ENCODE measurements at places on chromosomes 1 and 21.
A peak's percentile ranks its signal among the peaks of the same experiment; 100 is the strongest.

DNA sequence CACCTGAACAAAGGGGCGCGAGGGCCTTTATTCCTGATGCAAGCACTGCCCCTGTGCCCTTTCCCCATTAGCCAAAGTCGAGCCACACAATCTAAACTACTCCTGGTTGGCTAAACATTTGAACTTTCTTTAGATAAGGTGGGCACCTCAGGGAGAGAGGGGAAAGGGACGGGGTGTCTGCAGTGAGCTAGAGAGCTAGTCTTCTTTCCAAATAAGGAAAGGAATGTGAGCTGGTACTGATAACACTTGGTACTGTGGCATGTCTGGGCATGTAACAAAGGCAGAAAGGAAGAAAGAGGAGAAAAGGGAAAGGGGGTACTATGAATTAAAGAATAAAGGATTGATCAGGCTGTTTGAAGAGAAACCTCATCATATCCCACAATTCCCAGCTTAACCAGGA, 62.8 kb downstream of the OVGP1 start:
- no peaks in the 10 kb centered on the region for H3K4me1 ChIP-seq
- no peak overlapping the region for H3K4me3 ChIP-seq
- H3K27me3 ChIP-seq: no peaks in the 10 kb centered on the region
- H3K27ac ChIP-seq: no peak overlapping the region

GRCh38 chr1:13751985-13752384, 52.0 kb downstream of the PRDM2 start:
- peak overlapping the region; percentile 97 for H3K27ac ChIP-seq
- no peak for DNase-seq
- H3K36me3 ChIP-seq: no peaks in the 10 kb centered on the region
- H3K4me1 ChIP-seq: peaks cover 72% of the 10 kb centered on the region
- H3K4me3 ChIP-seq: no peak overlapping the region
- no peaks in the 10 kb centered on the region for H3K27me3 ChIP-seq

GRCh38 chr1:168687816-168688215, 41.2 kb downstream of the DPT start:
- H3K4me3 ChIP-seq: no peak overlapping the region
- no peaks in the 10 kb centered on the region for H3K36me3 ChIP-seq

- no peaks in the 10 kb centered on the region for H3K36me3 ChIP-seq
- no peaks in the 10 kb centered on the region for H3K4me1 ChIP-seq
- no peak for DNase-seq
Measured at GRCh38 chr1:14915356-14916054, 238.0 kb upstream of the TMEM51 start.

GRCh38 chr1:119316870-119317416, 51.6 kb upstream of the HAO2 start:
- no peak overlapping the region for H3K4me3 ChIP-seq
- no peaks in the 10 kb centered on the region for H3K4me1 ChIP-seq
- no peak overlapping the region for H3K27ac ChIP-seq
- no peaks in the 10 kb centered on the region for H3K27me3 ChIP-seq
- DNase-seq: no peak

DNA sequence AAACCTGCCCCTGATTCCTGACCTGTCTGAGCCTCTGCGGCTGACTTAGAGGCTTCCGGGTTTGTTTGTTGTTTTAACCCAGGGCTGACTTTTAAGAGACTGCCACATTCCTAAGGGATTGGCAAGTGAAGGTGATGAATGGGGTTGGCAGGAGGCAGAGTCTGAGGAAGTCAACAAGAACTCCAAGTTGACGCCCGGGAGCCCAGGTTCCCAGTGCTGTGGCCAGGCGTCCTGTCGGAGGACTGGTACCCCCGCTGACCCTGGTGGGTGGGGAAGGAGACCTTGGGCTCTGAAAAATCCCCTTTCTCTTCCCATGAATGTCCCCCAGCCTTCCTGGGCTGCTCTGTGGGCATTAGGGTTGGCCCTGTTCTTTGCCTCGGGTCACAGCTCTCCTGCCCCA, 19.7 kb upstream of the EPS8L3 start:
- no peak overlapping the region for H3K4me3 ChIP-seq
- H3K27ac ChIP-seq: no peak overlapping the region
- H3K27me3 ChIP-seq: no peaks in the 10 kb centered on the region
- no peak for DNase-seq

DNA sequence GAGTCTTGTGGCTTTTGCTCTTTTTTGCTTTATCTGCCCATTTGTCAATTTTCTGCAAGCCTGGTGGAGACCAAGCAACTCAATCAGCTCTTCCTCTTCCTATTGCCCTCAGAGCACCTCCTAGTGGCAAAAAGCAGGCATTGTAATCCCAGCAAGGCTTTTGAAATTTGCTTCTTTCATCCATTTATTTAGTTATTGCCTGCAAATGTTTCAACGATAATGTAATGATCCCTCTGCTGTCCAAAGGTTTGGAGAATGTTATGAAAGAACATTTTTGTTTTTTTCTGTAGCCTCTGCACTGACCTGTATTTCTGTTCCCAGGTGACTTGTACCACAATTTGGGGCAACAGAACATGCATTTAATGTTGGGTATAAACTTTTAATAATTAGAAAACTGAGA, 127.8 kb downstream of the GABPA start:
- no peak overlapping the region for H3K4me3 ChIP-seq
- no peaks in the 10 kb centered on the region for H3K36me3 ChIP-seq
- no peaks in the 10 kb centered on the region for H3K4me1 ChIP-seq
- no peak for DNase-seq
- H3K27me3 ChIP-seq: no peaks in the 10 kb centered on the region

- DNase-seq: no peak
- H3K27me3 ChIP-seq: no peaks in the 10 kb centered on the region
- no peaks in the 10 kb centered on the region for H3K36me3 ChIP-seq
- H3K4me1 ChIP-seq: no peaks in the 10 kb centered on the region
Measured at GRCh38 chr1:230026572-230026971, 40.5 kb upstream of the GALNT2 start.

DNA sequence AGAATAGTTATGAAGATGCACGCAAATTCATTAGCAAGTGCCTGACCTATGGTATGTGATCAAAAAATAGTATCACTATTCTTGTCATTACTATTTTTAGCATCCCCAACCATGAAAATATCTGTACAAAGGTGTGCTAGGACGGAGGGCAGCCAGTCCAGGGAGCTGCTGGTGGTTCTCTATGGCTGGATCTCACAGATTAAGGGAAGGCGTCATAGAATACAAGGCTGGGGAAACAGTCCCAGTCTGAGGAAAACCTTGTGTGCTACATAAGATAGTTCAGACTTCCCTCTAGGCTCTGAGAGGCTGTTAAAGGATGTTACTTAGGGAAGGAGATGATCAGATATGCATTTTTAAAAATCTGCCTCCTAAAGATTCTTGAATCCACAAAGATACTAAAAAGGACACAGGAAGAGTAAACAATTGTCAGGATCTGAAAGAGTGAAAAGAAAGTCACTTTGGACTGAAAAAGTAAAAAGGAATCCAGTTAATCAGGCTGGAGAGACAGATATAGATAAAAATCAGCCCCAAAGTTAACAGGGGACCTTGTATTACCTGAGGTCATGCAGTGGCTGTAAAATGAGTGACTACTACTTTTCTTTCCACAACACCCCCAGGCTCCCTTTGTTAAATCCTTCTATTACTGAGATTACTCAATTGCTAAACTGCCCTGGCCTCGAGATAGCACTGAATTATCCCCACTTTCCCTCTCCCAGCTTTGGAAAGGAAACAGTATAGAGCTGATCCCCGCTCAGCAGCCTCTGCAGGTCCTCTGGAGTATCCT, 108.6 kb downstream of the MAB21L3 start:
- H3K27ac ChIP-seq: no peak overlapping the region
- no peaks in the 10 kb centered on the region for H3K27me3 ChIP-seq
- H3K4me3 ChIP-seq: no peak overlapping the region
- DNase-seq: no peak
- H3K4me1 ChIP-seq: no peaks in the 10 kb centered on the region

GRCh38 chr1:173149887-173150286, 57.2 kb downstream of the TNFSF4 start:
- H3K4me3 ChIP-seq: no peak overlapping the region
- peak; percentile 27 for DNase-seq
- no peaks in the 10 kb centered on the region for H3K27me3 ChIP-seq
- H3K27ac ChIP-seq: no peak overlapping the region
- H3K4me1 ChIP-seq: no peaks in the 10 kb centered on the region

- H3K36me3 ChIP-seq: no peaks in the 10 kb centered on the region
- H3K27me3 ChIP-seq: no peaks in the 10 kb centered on the region
- no peak for DNase-seq
- no peak overlapping the region for H3K4me3 ChIP-seq
- no peak overlapping the region for H3K27ac ChIP-seq
Measured at GRCh38 chr21:27799861-27800260, 833.0 kb upstream of the ADAMTS5 start.

GRCh38 chr1:228500143-228500734, 13.1 kb downstream of the RNF187 start:
- no peak for DNase-seq
- H3K36me3 ChIP-seq: peaks cover 9% of the 10 kb centered on the region
- no peaks in the 10 kb centered on the region for H3K4me1 ChIP-seq
- H3K27me3 ChIP-seq: no peaks in the 10 kb centered on the region
- H3K27ac ChIP-seq: no peak overlapping the region

DNA sequence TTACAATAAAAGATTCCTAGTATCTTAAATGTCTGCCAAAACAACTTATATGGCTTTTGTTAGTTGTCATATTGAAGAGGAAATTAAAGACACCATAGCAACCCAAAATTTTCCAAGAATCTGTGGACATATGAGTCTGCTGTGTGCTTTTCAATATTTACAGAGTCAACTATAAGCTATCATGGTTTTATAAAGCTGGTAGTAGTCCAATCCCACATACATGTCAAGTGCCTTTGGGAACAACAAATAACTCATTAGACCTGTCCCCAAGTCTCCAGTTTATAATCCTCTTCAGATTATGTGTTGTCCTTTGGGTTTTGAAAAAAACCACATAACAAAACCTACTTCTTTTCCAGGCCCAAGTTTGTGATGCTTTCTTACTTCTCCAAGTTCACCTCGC, 293.8 kb upstream of the USP25 start:
- no peak for DNase-seq
- H3K27ac ChIP-seq: no peak overlapping the region
- no peaks in the 10 kb centered on the region for H3K36me3 ChIP-seq
- H3K4me1 ChIP-seq: peaks cover 5% of the 10 kb centered on the region
- no peaks in the 10 kb centered on the region for H3K27me3 ChIP-seq
- no peak overlapping the region for H3K4me3 ChIP-seq

GRCh38 chr1:80363689-80364475, 1357.4 kb upstream of the ADGRL4 start:
- no peaks in the 10 kb centered on the region for H3K27me3 ChIP-seq
- H3K36me3 ChIP-seq: no peaks in the 10 kb centered on the region
- H3K27ac ChIP-seq: no peak overlapping the region
- no peak for DNase-seq

DNA sequence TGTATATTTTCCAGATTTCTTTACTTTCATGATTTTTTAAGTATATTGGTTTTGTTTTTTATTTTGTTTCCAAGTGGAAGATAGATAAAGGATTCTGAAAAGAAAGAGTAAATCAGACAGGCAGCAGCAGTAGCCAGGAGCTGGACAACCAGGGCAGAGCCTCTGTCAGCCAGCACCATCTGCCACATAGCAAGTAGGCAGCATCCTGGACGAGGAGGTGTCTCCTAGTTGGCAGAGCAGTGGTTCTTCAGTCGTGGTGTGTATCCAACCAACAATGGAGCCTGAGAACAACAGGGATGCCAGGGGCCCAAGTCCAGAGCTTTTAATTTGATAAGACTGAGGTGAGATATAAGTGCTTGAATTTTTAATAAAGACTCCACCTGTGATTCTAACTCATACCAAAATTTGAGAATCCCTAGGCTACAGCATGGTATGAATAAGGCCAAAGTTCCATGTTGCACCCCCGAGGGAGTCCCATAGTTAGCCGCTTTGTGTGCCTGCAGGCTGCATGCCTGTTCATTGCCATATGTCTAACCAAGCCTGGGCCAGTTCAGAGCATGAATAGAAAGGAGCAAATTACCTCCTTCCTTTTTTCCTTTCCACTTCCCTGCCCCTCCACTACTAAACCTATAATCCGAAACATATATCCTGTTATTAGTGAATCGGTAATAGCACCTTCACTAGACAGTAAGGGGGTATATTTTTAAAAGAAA, 153.2 kb downstream of the NTNG1 start:
- H3K4me3 ChIP-seq: no peak overlapping the region
- no peak overlapping the region for H3K27ac ChIP-seq
- H3K27me3 ChIP-seq: no peaks in the 10 kb centered on the region
- no peaks in the 10 kb centered on the region for H3K4me1 ChIP-seq

DNA sequence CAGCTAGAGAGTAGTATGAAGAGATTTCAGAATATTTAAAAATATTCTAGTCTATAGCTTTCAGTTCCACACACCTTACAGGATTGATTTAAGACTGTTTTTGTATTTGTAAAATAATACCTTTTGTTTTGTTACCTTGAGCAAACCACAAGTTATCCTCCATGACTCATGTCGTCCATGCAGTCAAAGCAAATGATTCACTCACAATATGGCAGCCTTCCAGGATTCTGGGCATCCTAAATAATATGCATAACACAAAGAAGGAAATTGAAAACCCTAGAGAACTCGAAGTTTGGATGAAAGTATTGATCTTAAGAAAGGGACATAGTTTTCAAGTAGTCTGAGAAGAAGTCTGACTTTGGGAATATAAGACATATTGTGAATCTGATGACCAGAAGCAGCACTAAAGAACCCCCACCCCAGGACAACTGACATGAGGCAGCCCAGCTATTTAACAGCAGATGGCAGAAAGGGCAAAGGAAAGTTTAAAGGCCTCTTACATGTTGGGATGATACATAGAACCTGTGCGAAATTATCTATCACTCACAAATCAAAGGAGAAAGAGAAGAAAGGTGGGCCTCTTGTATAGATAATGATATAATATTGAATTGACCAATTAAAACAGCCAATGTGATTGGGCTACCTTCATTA, 857.9 kb downstream of the BRINP3 start:
- H3K4me1 ChIP-seq: no peaks in the 10 kb centered on the region
- no peaks in the 10 kb centered on the region for H3K27me3 ChIP-seq
- H3K4me3 ChIP-seq: no peak overlapping the region
- no peak for DNase-seq

GRCh38 chr1:160789051-160789701, 6.8 kb upstream of the LY9 start:
- no peak overlapping the region for H3K4me3 ChIP-seq
- DNase-seq: no peak
- no peaks in the 10 kb centered on the region for H3K36me3 ChIP-seq
- no peaks in the 10 kb centered on the region for H3K4me1 ChIP-seq
- no peaks in the 10 kb centered on the region for H3K27me3 ChIP-seq

DNA sequence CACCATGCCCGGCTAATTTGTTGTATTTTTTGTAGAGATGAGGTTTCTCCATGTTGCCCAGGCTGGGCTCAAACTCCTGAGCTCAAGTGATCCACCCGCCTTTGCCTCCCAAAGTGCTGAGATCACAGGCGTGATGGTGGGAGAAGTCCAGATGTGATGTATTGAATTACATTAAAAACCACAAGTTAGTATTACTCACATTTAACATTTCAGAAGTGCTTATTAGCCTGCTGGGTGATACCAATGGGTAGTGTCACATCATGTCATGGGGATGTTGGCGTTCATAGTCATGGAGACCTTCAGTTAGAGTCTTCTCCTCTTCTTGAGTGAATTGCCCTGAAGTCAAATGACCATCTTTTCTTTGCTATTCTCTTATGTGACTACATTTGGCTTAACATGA, 63.6 kb upstream of the VAMP3 start:
- no peak for DNase-seq
- no peaks in the 10 kb centered on the region for H3K36me3 ChIP-seq
- H3K4me1 ChIP-seq: no peaks in the 10 kb centered on the region
- no peak overlapping the region for H3K4me3 ChIP-seq
- no peaks in the 10 kb centered on the region for H3K27me3 ChIP-seq
- H3K27ac ChIP-seq: no peak overlapping the region
